ENCODE measurements at places on chromosomes 5 and 9.

GRCh38 chr9:83778164-83778563, 39.4 kb downstream of the GKAP1 start:
- DNase-seq, result no peak

GRCh38 chr5:177472460-177473442, 683 bp downstream of the DBN1 start:
- no peak for DNase-seq

DNA sequence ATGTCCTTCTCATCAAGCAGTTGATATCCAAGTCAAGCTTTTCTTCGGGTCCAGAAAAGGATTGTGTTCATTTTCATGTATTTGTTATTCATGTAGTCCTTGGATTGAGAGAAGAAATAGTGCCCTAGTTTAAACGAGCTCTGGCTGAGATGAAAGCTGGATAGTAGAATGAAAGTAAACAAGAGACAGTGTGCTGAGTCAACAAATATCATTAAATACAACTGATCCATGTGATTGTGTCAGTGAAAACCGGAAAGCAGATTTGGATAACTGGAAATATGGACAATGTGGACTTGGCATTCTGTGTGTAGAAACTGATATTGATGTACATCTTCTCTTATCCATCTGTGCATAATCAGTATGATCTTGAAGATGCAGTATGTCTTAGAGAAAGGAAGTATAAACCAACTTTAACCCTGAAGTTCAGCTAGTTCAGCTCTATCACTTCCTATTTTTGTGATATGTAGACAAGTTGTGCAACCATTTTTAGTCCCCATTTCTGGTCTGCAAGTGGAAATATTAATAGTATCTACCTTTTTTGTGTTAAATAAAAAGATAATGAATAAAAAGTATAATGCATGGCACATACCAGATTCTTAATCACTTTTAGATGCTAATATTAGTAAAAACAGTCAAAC, 4.4 kb downstream of the MUSK start:
- DNase-seq, result no peak

DNA sequence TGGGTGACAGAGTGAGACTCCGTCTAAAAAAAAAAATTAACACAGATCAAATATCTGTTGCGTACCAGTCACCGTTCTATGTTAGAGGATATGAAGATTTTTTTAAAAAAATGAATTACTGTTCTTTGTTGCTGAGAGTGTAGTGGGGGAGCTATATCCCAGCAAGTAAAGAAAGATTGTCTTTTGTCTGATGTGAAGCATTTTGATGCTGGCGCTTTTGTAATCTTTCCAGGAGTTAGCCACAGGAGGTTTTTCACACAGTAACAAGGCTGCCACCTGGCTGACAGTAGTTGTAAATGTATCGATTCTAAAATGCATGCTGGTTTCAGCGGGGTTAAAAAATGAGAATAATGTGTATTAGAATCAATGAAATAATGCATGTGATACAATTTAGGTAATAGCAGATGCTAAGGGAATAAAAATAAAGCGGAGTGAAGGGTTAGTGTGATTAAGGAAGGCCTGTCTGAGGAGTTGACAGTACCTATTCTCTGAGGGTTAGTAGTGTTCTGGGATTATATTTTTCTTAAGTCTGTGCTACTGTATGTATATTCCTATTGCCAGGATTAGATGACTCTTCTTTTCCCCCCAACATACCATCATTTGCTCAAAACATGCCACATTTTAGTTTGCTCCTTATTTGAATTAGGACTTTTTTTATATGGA, 3.4 kb downstream of the LMNB1 start:
- DNase-seq, result peak; percentile 81

All from cardiac fibroblast (primary cell).